Caudate nucleus (tissue), 63 donors: ENCODE measurements at places on chromosomes 13 and 19.

DNA sequence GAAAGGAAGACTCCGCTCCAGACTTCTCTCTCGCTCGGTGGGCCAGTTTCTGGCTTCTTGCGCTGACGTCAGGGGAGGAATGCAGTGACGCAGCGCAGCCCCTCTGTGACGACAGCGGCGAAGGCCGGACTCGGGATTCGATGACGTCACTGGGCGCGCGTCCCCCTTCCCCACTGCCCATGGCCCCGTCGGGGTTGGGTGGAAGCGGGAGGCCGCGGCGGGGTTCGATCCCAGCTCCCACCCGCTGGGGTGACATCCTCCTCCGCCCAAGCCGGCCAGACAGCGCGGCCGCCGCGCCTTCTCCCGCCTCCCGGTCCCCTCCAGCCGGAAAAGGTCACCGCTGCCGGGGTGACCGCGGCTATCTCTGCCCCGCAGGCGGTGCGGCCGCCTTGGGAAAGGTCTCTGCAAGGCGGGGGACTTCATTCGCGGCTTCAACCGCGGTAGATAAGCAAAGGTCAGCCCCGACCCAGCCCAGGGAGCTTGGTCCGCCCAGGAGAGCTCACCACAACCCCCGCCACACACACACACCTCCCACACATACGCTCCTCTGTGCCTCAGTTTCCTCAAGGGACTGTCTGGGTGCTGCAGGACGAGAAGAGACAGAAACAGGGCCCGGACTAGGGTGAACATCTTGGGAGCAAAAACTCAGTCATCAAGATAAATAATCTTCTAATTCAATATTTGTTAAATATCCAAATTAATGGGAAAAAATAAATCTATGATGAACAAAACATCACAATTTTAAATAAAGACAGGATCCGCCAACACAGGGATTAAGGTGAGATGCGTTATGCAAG, 844 bp upstream of the RFX1 start:
- DNase-seq, result no peak

- no peak for DNase-seq
These were observed 405.8 kb downstream of the FGF9 start for GRCh38 chr13:22076658-22077057.

GRCh38 chr19:45128806-45129205, 32.0 kb downstream of the NKPD1 start:
- DNase-seq, result no peak

DNA sequence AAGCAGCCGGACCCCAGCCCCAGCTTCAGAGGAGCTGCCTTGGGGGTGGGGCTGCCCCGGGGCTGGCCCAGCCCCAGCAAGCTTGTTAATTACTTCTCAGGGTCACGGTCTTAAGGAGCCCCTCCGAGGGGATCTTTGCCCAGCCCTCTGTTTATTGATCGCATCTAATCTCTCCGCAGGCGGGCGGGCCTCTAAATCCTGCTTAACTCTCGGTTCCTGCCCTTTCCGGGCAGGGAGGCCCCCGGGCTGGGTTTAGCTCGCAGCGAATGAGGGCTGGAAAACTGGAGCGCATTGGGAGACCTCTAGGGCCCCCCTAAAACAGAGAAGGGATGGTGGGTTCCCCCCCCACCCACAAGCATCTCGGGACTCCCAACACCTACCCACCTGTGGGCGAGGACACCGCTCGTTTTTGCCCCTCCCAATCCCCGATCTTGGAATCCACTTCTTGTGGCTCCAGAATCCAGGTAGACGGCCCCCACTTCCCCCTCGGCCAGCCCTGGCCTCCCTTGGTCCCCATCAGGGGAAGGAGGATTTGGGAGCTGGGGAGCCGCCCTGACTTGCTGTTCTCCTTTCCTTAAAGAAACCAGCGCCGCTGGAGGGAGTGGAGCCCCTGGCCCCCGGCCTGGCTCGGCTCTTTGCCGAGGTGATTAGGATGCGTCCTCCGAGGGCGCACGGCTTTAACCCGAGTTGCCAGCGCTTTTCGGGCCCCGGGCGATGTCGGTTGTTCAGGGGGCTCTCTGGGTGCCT, 59.5 kb upstream of the ADGRL1 start:
- DNase-seq, result no peak

DNA sequence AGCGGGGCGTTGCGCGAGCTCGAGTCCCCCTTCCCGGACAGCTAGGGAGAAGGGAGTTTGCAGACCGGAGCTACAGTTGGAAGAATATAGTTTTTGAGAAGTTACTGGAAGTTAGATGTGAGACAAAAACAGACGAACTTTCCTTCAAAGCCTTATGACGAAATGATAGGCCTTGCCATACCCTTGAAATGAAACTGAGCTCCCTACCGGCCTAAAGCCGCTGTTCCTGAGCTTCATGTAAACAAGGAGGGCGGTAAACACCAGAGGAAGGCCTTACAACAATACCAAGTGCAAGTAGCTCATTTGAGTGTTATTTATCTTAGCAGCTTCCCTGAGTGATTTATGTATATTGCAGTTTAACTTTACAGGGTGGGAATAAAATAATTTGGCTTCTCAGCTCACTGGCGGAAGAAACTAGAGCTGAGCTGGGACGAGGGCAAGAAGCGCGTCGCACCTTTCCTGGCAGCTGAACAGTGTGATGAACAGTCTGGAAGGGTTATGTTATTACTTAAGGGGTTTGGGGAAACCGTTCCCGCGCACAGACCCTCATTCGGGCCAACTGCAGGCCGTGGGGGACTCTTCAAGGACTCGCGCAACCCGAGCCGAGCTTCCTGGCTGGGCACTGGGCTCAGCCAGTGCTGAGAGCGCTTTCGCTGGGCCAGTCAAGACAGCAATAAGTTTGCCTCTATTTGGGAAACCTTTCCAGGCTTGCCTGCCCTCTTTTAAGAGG, 111.2 kb downstream of the KCNRG start:
- no peak for DNase-seq

DNA sequence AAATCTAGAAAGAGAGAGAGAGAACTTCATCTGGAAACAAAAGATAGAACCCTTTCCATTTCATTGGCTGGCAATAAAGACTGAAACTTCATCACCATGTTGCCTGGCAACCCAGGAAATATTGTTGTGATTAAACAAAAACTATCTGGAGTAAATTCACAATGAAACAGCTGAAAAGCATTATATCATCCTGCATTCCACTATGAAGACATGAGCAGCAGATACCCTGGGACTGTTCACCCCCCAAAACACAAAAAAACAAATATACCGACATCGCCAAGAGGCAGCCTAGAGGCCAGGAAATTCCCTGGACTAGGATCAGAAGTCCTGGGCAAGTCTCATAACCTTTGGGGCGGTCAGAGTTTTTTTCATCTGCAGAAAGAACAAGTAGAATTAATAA, 158.3 kb downstream of the FOXO1 start:
- DNase-seq, result no peak

GRCh38 chr19:3834349-3835054, 34.3 kb downstream of the ZFR2 start:
- DNase-seq, result no peak

DNA sequence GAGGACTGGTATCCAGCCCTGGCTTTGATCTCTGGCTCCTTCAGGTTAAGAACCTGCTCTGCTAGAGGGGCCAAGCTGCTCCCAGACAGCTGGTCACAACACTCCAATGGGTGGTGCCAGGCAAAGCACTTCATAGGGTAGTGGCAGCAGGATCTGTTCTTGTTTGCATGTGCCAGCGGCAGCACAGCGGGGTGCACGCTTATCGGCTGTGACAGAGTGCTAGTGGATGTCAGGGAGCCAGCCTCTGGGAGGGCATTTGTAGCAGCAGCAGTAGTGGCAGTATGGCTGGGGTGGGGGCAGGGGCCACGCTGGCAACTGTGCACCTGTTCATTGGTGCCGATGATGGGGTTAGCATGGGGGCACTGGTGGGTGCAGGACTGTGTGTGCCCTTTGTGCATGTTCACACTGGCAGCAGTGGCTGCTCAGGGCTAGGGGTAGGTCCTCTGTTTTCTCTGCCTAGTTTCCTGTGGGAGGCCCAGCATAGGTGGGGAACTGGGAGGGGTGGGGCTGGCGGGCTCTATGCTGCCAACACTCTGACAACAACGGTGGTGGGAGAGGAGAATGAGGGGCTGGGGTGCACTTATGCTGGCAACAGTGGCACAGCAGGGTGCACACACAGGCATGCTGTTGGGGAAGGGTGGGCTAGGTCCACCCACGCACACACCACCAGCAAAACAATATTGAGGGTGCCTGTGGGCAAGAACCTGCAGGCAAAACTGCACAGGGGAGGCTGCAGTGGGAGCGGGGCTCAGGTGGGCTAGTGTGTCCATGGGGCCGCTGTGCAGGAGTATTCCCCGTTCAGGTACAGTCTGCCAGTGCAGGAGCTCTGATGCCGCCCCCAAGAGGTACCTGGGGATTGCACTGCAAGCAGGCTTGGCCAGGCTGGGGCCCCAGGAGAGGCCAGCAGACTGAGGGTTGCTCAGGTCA, 19.3 kb downstream of the AP1M1 start:
- no peak for DNase-seq

DNA sequence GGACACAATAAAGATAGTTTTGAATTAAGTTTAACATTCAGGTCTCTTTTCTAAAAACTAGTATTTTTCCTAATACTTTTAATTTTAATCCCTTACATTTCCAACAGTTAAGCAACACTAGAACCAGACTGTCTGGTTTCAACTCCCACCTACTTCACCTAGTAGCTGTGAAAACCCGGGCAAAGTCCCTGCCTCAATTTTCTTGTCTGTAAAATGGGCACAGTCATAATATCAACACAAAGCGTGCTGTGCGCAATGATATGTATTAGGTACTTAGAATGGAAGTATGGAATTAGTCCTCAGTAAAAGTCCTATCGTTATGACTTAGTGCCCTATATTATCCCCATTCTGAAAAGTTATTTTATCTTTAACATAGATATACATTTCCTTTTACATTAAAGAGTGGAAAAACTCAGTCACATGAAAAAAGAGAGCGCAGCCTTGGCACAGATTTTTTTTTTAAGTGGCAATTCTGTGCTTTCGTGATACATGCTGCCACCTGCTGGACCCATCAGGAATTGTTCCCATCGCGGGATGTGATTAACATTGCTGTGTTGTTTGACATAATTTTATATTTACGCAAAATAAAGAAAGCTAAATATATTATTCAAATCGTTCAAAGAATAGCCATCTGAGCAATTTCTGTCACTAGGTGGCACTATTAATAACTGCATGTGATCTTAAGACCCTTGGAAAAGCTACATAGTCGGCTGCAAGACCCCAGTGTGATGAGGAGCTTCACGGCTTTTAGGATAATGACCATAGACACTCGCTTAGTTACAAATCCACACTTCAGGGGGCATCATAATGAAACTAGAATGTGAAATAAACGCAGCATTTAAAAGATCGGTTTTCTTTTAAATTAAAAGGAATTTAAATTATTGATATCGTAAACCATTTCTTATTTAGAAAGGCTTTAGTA, 59.9 kb downstream of the LIG4 start:
- DNase-seq, result no peak

- DNase-seq, result no peak
These were observed 2689.7 kb downstream of the PCDH9 start for GRCh38 chr13:64540468-64540867.

- DNase-seq, result no peak
These were observed 246.9 kb upstream of the PRR20A start for GRCh38 chr13:56893843-56894242.

DNA sequence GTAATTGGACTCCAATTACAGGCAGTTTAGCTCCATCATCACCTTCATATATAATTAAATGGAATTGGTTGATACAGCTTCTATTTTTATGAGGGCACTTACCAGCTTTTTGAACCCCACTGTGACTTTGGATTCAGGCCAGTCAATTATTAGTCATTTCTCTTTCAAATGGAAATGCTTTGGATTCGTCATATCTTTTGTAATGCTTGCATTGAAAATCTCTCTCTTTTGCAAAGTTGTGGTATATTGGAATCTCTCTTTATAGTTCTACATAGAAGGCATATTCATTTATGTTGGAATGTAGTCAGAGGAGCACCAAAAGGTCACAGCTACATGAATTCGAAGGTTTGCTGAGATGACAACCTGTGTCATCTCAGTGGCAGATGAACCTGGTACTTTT, 1074.3 kb upstream of the SLC10A2 start:
- no peak for DNase-seq

DNA sequence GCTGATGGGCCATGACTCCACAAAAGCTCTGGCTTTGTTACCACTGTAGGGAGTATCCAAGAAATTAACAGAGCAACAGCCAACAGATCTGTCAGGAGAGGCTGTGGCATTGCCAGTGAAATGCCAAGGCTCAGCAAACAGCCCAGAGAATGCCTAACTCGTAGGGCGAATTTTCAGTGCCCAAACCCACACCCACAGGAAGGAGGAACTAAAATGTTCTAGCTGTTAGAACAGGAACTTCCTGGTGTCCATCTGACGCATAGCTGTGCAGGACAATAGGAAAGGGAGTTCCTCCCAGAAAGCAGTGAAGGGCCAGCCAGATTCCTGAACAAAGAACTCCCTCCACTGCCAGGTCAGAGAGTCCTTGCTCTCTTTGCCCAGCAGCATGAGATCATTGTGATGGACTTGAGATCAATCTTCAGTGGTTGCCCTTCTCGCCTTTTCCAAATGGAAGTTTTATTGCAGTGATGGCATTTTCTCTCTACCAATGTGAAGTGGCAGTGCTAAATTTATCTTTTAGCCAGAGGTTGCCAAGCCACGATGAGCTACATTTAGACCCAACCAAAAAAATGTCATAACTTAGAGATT, 224.2 kb upstream of the STARD13 start:
- no peak for DNase-seq

DNA sequence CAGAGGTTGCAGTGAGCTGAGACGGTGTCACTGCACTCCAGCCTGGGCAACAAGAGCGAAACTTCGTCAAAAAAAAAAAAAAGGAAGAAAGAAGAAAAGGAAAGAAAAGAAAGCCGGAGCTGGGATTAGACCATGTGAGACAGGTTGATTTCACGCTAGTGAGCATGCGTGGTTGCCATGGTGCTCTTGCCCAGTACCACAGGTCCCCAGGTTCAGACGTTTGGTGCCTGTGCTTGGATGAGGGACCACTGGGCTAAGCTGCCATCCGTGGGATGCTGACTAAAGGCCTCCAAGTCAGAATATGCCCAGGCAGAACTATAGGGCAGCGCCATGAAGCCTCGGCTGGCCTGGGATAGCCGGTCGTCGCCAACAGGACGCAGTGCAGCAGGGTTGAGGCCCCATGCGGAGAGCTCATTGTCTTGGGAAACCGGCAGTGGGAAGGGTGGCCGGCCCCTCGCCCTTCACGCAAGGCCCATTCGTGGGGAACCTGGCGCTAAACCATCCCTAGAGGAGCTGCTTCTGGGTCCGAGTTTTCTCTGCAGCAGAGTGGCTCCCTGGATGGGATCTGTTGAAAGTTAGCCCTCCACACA, 7.2 kb upstream of the TEX101 start:
- no peak for DNase-seq

GRCh38 chr13:110669036-110669435, 36.9 kb downstream of the CARS2 start:
- DNase-seq, result no peak

- no peak for DNase-seq
These were observed 12.3 kb downstream of the GATAD2A start for GRCh38 chr19:19417628-19418245.

DNA sequence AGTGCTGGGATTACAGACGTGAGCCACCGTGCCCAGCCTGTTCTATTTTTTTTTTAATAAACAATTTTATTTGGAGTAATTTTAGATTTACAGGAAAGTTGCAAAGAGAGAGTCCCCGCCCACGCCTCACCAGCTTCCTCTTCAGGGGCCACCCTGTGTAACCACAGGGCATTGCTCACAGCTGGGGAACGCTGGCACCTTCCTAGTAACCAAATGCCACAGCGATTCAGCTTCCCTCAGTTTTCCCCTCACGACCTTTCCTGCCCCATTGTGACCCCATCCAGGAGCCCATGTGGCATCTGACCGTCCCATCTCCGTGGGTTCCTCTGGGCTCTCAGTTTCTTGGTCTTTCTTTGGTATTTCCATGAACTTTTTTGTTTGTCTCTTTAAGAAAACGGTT, 83.9 kb downstream of the GNG7 start:
- no peak for DNase-seq
